ENCODE measurements at places on chromosomes 7 and 10.

DNA sequence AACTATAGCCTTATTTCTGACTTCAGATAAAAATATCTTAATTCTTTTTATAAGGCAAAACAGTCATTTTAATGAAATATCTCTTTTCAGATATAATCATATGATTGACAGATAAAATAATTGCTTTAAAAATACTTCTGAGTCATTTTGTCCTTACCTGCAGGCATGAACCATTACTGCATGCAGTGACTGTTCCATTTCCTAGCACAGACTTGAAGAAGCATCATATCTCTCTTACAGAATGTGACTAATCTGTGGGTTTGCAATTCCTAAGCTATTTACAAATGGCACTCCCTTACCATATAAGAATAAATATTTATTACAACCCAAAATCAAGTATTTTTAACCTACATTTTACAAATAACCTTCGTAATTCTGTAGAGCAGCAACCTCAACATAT lies 120.7 kb downstream of the SRPK2 start:
- H3K27me3 ChIP-seq, result no peaks in the 10 kb centered on the region
- no peaks in the 10 kb centered on the region for H3K36me3 ChIP-seq
- peaks cover 34% of the 10 kb centered on the region for H3K4me1 ChIP-seq
- peak overlapping the region; percentile 53 for H3K27ac ChIP-seq
- DNase-seq, result peak; percentile 10
- peak overlapping the region; percentile 18 for H3K4me3 ChIP-seq

DNA sequence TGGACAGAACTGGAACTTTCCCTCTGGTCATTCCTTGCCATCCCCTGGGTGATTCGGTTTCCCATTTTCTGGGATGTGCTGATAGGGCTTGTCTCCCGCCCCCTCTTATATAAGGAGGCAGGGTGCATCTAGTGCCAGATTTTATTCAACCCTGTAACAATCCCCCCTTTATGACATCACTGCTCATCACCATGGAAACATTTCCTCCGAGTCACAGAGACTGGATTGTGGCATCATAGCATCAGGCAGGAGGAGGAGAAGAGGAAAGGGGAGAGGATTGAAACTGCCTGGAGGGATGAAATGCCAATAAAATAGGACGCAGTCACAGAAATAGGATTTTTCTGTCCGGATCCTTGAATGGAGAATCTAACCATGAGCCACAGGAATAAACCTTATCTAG lies 25.0 kb downstream of the SORCS3 start:
- DNase-seq, result no peak
- no peaks in the 10 kb centered on the region for H3K36me3 ChIP-seq
- no peak overlapping the region for H3K27ac ChIP-seq
- H3K4me3 ChIP-seq, result no peak overlapping the region
- no peaks in the 10 kb centered on the region for H3K4me1 ChIP-seq

GRCh38 chr7:29039821-29040578 lies 81.9 kb upstream of the TRIL start:
- H3K4me1 ChIP-seq, result peaks cover 32% of the 10 kb centered on the region
- no peak for DNase-seq
- no peak overlapping the region for H3K27ac ChIP-seq
- no peak overlapping the region for H3K4me3 ChIP-seq

DNA sequence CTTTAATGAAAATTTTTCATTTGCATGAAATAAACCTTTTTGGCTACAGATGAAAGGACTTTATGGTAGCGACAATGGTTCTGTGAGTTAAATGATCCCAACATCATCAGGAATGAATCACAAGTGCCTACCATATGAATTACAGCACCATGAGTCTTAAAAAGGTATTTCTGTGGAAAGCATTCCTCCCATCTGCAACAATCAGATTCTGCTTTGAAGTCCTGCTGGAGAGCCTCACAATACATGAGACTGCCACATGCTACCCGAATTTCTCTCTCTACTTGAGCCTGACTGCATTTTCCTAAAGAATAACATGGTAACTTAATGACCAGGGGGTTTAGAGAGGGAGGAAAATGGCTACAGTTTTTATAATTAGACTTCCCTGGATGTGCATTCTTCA lies 190.3 kb downstream of the TWIST1 start:
- no peak overlapping the region for H3K4me3 ChIP-seq
- no peak overlapping the region for H3K27ac ChIP-seq
- H3K27me3 ChIP-seq, result no peaks in the 10 kb centered on the region
- H3K4me1 ChIP-seq, result no peaks in the 10 kb centered on the region

GRCh38 chr7:2523941-2524807 lies 4.6 kb downstream of the LFNG start:
- no peak overlapping the region for H3K27ac ChIP-seq
- H3K27me3 ChIP-seq, result no peaks in the 10 kb centered on the region
- H3K36me3 ChIP-seq, result no peaks in the 10 kb centered on the region

DNA sequence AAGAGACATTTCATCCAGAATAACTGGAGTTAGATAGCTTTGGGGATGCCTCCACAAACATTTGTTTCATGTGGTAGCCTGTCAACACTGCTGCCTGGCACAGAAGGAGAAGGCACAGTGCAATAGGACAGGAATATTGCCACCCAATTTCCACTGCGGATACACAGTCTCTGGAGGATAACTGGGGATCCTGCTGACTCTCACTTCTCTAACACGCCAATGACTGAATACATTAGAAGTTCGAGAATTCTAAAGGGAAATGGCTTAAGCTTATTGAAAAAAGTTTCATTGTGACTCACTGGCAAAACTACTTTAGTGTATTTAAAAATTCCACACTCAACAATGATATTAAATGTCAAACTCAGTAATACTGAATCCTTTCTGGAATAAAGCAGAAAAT lies 12.9 kb downstream of the ARL3 start:
- no peak for DNase-seq
- no peak overlapping the region for H3K4me3 ChIP-seq
- no peak overlapping the region for H3K27ac ChIP-seq
- no peaks in the 10 kb centered on the region for H3K36me3 ChIP-seq
- no peaks in the 10 kb centered on the region for H3K4me1 ChIP-seq

GRCh38 chr7:94111009-94111408 lies 106.9 kb upstream of the BET1 start:
- H3K36me3 ChIP-seq, result no peaks in the 10 kb centered on the region
- DNase-seq, result no peak
- no peaks in the 10 kb centered on the region for H3K27me3 ChIP-seq
- H3K4me3 ChIP-seq, result no peak overlapping the region
- no peaks in the 10 kb centered on the region for H3K4me1 ChIP-seq

DNA sequence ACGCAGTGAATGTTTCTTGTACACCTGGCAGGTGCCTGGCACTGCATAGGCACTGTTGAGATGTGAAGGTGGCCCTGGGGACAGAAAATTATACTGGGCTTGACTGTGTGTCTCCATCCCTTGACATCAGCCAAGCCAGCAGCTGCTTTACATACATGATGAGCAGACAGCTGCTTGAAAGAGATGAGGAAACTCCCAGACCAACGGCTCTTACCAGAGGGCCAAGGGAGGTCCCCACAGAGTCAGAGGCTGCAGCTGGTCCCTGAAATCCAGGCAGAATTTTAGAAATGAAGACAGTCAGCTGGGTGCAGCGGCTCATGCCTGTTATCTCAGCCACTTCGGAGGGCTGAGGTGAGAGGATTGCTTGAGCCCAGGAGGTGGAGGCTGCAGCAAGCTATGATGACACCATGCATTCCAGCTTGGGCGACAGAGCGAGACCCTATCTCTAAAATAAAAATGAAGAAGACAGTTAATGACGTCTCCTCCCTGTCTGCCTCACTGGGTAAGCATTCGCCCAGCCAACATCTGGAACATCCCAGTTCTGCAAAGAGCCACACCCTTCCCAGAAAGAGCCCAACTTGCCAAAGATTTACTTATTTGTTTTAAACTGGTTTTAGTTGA lies 17.6 kb downstream of the LIMK1 start:
- H3K4me3 ChIP-seq, result no peak overlapping the region
- no peak for DNase-seq
- no peak overlapping the region for H3K27ac ChIP-seq
- H3K36me3 ChIP-seq, result no peaks in the 10 kb centered on the region
- no peaks in the 10 kb centered on the region for H3K27me3 ChIP-seq
- H3K4me1 ChIP-seq, result no peaks in the 10 kb centered on the region

- H3K27me3 ChIP-seq, result no peaks in the 10 kb centered on the region
- H3K4me3 ChIP-seq, result no peak overlapping the region
- no peak overlapping the region for H3K27ac ChIP-seq
- H3K4me1 ChIP-seq, result no peaks in the 10 kb centered on the region
- no peaks in the 10 kb centered on the region for H3K36me3 ChIP-seq
These were observed 11.1 kb upstream of the SDK1 start for GRCh38 chr7:3289996-3290395.

DNA sequence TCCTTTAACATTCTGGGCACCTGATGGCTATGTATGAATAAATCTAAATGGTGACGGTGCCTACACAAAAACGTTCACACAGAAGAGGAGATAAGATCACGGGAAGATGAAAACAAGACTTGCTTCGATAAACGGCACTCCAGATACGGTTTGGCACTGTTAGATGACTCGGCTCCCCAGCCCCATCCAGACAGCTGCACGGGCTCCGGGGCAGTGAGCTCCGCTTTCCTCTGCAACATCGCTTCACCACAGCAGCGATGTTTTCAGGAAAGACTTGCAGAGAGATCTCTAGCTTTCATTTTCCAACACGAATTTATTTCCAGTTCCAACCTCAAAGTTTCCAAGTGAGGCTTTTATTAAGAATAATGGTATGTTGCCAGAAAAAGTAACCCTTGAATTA lies 132.1 kb downstream of the KLF6 start:
- no peak overlapping the region for H3K4me3 ChIP-seq
- H3K4me1 ChIP-seq, result no peaks in the 10 kb centered on the region
- H3K27ac ChIP-seq, result no peak overlapping the region
- H3K27me3 ChIP-seq, result no peaks in the 10 kb centered on the region

- H3K27ac ChIP-seq, result no peak overlapping the region
- H3K4me1 ChIP-seq, result peaks cover 51% of the 10 kb centered on the region
These were observed 20.9 kb downstream of the MYOF start for GRCh38 chr10:93461109-93461806.

- DNase-seq, result no peak
- H3K27ac ChIP-seq, result no peak overlapping the region
- H3K4me3 ChIP-seq, result no peak overlapping the region
- H3K27me3 ChIP-seq, result no peaks in the 10 kb centered on the region
These were observed 697.0 kb upstream of the PCDH15 start for GRCh38 chr10:55497893-55498499.

DNA sequence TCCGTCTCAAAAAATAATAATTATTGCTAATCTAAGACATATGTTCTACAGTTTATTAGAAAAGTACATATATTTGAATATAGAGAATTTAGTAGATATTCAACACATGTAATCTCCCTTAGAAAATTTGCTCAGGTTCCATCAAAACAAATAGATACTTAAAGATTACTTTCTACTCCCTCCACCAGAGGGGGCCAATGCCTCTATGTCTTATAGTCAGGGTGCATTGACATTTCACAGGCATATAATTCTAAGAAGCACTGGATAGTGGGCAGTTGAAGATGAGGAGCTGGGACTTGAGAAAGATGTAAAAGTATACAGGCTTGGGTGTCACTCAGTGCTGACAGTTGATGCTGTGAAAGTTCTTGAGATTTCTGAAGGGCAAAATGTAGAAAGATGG lies 301.6 kb upstream of the HPS1 start:
- no peak for DNase-seq
- H3K27me3 ChIP-seq, result no peaks in the 10 kb centered on the region
- no peaks in the 10 kb centered on the region for H3K4me1 ChIP-seq
- H3K27ac ChIP-seq, result no peak overlapping the region
- H3K36me3 ChIP-seq, result no peaks in the 10 kb centered on the region
- H3K4me3 ChIP-seq, result no peak overlapping the region

- no peaks in the 10 kb centered on the region for H3K4me1 ChIP-seq
- DNase-seq, result no peak
- H3K27me3 ChIP-seq, result no peaks in the 10 kb centered on the region
- no peak overlapping the region for H3K27ac ChIP-seq
These were observed 24.2 kb downstream of the POM121L12 start for GRCh38 chr7:53059591-53059990.

GRCh38 chr10:123552760-123553554 lies 113.2 kb upstream of the GPR26 start:
- no peak overlapping the region for H3K4me3 ChIP-seq
- H3K4me1 ChIP-seq, result no peaks in the 10 kb centered on the region
- DNase-seq, result no peak
- H3K27me3 ChIP-seq, result peaks cover 5% of the 10 kb centered on the region

- H3K4me3 ChIP-seq, result no peak overlapping the region
- no peak for DNase-seq
- H3K27me3 ChIP-seq, result peaks cover 23% of the 10 kb centered on the region
- no peaks in the 10 kb centered on the region for H3K36me3 ChIP-seq
- H3K4me1 ChIP-seq, result peaks cover 8% of the 10 kb centered on the region
These were observed 962 bp upstream of the SLC26A4 start for GRCh38 chr7:107659666-107660065.

- no peaks in the 10 kb centered on the region for H3K36me3 ChIP-seq
- H3K4me1 ChIP-seq, result no peaks in the 10 kb centered on the region
- H3K27me3 ChIP-seq, result no peaks in the 10 kb centered on the region
- no peak overlapping the region for H3K27ac ChIP-seq
These were observed 44.2 kb upstream of the PIK3AP1 start for GRCh38 chr10:96764425-96765060.

GRCh38 chr7:85488406-85488805 lies 301.6 kb upstream of the SEMA3D start:
- H3K4me3 ChIP-seq, result no peak overlapping the region
- no peak for DNase-seq
- H3K27me3 ChIP-seq, result no peaks in the 10 kb centered on the region
- no peak overlapping the region for H3K27ac ChIP-seq

GRCh38 chr7:945556-946255 lies 8.8 kb downstream of the ADAP1 start:
- no peaks in the 10 kb centered on the region for H3K27me3 ChIP-seq
- no peak overlapping the region for H3K27ac ChIP-seq
- H3K4me3 ChIP-seq, result no peak overlapping the region

GRCh38 chr10:96720422-96721206 lies at the start of gene PIK3AP1:
Gene PIK3AP1 (minus strand): TSS chr10:96720514. CDS start chr10:96720394, 120 bp downstream.
- H3K27me3 ChIP-seq, result no peaks in the 10 kb centered on the region
- H3K4me1 ChIP-seq, result peaks cover 8% of the 10 kb centered on the region
- H3K36me3 ChIP-seq, result no peaks in the 10 kb centered on the region

DNA sequence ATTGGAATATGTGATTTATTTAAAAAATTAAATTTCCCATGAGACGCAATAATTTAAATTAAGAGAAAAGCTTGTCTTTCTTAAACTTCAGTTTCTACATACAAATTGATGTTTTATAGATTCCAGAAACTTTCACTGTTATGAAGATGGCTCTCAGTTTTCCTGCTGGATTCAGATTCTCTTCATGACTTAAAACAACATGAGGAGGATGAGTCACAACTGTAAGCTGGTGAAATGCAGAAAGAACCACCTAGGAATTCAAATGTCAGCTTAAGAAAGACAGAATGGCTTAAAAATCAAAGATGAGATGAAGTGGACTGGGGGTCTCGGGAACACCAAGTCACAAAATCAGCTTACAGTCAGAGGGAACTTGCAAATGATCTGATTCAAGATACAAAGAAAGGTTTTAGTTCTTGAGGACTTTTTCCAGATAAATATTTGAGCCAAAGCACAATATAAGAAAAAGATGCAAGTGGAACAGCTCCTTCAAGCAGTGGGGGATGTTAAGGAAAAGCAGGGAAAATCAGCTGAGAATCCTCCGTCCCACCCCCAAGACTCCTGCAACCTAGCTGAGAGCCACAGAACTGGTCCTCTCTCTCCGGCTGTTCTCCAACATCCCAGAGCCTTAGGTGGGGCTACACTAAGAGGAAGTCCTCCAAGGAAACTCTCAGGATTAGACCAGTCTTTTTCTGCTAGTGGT lies 279.8 kb downstream of the KCNMA1 start:
- DNase-seq, result no peak
- no peak overlapping the region for H3K4me3 ChIP-seq
- H3K4me1 ChIP-seq, result no peaks in the 10 kb centered on the region
- H3K27ac ChIP-seq, result no peak overlapping the region

GRCh38 chr7:111787741-111788140 lies 225.4 kb upstream of the IMMP2L start:
- no peaks in the 10 kb centered on the region for H3K4me1 ChIP-seq
- no peak overlapping the region for H3K27ac ChIP-seq
- H3K36me3 ChIP-seq, result no peaks in the 10 kb centered on the region
- DNase-seq, result no peak

Measured in adrenal gland (tissue), 19 donors.